ENCODE measurements at places on chromosomes 5 and 9.
A peak's percentile ranks its signal among the peaks of the same experiment; 100 is the strongest.

GRCh38 chr5:138024117-138024516 lies 8.8 kb downstream of the FAM13B start:
- no peak for DNase-seq

GRCh38 chr9:79489261-79490000 lies 82.3 kb upstream of the TLE4 start:
- DNase-seq = no peak

DNA sequence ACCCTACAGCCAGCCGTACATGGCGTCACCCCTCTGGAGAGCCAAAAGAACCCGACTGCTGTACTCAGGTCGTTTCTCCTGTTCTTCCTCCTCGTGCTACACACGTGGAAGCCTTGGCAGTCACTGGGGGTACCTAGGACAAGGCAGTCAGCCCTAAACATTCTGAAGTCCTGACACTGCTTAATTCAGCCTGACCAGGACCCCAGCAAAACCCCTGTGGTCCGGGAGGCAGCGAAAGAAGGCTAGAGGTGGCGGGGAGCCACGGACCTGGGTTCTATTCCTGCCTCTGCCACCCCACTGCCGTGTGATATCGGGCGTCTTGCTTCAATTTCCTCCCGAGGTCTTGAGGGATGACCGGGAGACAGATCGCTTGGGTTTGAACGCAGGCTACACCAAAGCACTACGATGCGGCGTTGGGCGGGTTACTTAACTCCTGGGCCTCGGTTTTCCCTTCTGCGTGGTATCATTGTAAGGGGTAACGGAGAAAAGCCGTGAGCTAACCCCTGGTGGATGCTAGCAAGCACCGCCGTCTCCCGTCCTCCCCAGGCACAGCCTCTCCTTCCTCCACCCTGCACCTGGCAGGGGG lies 429 bp upstream of the ARL10 start:
- DNase-seq = no peak

DNA sequence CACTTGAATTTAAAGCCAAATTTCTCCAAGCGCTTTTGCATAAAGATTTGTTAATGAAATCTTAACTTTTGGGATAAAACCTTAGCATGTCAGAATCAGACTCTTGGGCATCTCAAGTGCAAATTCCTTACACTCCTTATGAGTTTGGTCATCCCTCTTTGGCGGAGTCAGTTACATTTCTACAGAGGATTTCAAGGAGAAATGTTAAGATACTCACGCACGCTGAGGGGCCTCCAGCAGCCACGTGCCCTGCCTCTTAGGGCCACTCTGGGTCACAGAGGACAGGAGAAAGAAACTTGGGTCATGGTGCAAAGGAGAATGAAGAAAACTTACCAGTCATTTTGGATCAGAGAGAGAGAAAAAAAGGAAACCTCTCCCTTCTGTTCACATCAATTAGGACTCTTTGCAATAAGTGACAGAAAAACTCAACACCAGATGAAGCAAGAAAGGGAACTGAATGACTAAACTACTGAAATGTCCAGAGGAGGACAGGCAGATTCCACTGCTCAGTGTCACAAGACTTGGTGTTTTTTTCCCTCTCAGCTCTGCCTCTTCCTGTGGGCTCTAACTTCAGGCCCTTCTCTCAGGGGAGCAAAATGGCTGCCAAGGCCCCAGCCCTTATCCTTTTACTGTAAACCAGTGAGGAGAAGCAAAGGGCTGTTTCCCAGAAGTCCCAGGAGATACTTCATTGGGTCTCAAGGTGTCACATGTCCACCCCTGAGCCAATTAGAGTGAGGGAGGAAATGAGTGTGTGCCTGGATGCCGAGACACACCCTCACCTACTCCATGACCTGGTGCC lies 63.3 kb upstream of the NFIL3 start:
- DNase-seq = no peak

- no peak for DNase-seq
Observed at GRCh38 chr9:36898431-36899020, 135.5 kb downstream of the PAX5 start.

DNA sequence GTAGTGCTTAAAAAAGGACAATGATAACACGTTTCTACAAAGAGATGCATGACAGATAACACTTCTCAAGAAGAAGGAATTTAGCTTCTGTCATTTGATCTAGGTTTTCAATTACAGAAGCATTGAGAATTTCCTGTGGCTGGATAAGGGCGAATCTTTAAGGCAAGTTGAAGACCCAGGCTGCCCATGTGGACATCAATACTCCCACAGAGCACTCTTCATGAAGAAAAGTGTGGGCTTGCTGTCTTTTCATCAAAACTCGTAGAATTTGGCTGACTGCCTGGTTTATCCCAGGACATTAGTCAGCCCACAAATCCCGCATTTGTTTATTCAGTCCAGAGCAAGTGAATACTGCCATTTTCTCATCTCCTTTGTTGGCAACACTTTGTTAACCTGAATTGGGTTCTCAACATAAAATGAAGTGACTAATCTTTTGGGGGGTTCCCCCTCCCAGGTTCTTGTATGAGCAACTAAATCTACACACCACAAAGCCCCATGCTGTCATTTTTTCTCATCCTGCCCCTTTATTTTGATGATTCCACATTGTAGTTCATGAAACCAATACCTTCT lies 43.4 kb upstream of the CDKN2B start:
- DNase-seq = no peak

DNA sequence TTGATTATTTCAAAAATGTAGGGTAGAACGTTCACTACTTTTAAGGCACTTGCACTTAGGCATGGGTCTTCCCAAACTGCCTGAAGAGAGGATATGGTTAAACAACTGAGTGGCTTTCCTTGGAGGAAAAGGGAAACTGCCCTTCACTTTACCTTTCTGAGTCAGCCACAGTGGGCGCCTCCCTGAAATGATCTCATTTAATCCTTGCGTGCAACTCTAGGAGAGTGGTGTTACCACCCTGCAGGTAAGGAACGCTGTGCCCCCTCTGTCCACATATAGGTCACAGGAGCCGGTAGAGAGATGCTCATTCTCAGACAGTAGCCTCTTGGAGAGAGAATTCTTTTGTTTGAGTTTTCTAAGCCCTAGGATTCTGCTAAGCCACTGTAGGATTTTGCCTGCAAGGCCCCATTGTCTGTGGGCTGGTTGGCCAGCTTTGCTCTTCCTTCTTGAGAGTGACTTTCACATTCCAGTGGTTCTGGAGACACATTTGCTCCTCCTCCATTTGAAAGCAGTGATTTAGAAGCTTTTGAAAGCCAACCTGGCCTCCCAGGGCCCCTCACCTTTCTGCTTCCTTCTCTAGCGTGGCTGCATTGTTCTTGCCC lies 110.3 kb upstream of the CTSL start:
- DNase-seq = no peak

- no peak for DNase-seq
Observed at GRCh38 chr5:14611737-14612136, 30.1 kb downstream of the OTULINL start.

GRCh38 chr9:91814753-91815152 lies 135.3 kb downstream of the ROR2 start:
- no peak for DNase-seq

DNA sequence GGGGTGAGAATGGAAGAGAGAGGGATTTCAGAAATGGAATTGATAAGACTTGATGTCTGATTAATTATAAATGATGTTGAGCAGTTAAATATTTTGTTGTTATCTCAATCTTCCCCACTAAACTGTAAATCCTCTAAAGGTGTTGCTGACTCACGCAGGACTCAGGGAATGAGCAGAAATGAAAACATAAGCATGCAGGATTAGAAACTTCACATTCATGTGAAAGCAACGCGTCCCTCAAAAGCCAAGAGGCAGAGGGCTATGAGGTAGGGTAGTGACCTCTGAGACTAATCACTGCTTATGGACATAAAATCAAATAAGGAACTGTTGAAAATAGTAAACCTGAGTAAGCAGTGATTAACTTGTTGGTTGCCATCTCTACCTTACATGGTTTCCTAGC lies 21.1 kb downstream of the ADAMTSL1 start:
- DNase-seq = no peak

DNA sequence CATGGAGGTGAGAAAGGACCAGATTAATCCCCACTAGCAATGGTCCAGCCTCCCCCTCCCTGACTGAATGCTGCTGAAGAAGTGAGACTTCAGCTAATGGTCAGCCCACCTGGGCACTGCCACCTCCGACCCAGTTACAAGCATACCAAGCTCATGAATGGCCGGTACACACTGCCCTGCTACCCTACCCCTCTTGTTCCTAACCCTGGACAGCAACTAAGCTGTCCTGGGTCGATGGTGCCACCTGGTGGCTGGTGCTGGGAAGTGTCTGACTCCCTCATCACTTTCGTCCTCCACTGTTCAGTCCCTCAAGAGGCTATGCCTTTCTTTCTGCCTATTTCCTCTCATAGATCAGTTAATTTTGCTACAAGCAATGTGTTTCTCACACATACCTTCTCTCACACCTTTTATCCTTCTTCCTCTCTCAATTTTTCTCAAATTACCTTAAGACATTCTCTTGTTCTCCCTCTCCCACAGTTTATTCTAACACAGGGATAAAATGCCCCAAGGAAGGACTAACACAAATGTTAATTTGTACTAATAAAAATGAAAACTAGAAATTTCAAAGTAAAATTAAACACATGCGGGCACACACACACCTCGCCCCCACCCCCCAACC lies 42.4 kb downstream of the PAX5 start:
- peak; percentile 75 for DNase-seq

DNA sequence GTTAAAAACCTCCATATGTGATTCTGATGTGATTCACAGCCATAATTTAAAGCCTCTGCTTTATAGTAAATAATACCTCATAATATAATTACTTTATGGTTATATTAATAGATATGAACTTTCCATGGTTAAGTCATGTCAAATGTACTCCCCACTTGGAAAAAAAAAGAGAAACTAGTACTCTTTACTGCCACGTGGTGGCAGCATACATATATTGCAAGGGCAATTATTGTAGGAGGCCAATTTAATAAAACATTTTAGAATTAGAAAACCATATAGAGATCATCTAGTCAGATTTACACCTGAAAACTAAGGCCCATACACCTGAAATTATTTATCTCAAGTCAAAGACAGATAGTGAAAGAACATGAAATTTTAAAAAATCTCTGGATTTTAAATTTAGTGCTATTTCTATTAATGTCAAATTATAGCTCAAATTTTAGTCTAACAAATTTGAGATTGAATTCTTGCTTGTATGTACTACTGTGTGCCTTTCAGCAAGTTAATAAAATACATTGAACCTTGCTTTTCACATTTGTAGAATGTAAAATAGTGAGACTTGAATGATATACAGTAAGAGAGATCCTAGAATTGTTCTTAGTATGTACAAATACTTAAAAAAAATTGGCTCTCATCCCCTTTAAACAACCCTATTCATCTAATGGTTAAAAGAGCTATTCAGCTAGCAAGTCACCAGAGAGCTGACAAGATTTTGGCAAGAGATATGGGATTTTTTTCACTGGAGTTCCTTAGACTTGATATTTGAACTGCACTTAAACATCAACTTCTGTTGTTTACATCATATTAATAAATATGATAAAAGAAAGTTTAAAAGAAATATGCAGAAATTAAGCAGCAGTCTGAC lies 603.8 kb downstream of the TLE4 start:
- peak; percentile 8 for DNase-seq

DNA sequence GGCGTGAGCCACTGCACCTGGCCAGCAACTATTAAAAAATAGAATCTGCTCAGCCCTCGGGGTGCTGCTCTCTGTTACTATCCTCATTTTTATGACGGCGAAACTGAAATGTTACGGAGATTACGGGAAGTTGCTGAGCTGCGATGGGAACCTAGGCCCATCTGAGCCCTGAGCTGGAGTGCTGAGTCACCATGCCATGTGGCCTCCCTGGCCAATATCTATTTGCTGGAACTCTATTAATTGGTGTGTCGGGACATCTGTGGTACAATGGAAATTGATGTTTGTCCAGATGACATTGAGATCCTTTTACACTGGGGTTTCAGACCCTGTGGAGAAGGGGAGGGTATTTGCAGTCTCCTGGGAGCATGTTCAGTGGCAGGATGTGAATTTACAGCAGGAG lies 8.1 kb downstream of the PRDM12 start:
- DNase-seq = no peak

DNA sequence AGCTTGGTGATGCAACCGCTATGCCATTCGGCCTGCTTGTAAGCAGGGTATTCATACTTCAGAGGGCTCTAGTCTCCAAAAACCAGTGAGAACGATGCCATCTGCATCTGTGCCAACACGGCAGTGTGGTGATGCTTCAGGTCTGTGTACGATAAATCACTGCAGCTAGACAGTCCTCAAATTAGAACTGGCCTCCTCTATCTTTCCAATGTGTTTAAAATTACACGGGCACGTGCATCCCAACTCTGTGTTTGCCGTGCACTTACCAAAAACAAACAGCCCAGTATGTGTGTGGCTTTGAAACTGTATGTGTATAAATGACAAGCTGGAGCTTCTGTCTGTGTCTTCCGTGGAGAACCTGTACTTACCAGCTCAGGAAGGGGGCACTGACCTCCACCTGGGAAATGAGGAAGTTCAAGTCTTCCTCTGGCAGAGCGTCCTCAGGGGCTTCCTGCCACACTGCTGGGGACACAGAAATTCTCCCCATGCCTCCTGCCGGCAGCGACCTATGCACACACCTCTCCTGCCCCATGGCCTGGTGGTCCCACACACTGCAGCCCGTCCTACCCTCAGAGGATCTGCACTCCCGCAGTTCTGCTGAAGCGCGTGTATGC lies 12.3 kb downstream of the MED10 start:
- DNase-seq = peak; percentile 15

DNA sequence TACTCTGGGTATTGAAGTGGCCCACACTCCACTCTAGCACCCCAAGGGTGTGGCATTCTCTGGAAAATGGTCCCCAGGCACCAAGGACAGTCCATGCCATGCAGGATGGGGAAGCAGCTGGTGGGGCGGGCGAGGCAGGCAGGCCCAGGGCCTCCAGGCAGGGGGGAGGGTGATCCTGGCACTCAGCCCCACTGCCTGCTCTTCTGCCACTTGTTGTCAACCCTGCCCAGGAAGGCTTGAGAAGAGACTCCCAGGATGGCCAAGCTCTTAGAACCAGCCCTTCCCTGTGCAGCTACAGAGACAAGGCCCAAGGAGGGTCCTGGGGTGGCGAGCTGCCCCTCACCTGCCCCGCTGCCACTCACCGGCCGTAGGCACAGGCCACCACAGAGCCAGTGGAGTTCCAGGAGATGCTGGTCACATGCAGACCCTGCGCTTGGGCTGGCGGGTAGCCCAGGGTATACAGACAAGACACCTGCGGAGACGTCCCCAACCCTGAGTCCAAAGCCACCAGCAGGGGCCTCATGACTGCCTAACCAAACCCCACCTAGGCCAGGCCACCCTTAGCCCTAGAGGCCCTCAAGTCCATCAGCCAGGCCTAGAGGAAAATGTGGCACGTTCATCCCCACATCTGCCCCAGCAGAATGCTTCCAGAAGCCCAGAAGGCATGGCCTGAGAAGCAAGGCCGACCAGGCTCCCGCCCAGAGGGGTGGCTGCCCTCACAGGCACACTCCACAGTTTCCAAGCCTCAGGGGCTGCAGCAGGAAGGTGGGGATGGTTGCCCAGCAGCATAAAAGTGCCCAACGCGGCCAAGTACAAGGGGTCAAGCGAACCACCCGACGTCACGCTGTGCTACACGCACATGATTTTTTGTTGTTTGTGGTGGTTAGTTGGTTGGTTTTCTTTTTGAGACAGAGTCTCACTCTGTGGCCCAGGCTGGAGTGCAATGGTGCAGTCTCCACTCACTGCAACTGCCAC lies 19.8 kb downstream of the DYNC2I2 start:
- no peak for DNase-seq

GRCh38 chr9:72304538-72304937 lies 60.5 kb downstream of the ZFAND5 start:
- no peak for DNase-seq

Measured in germinal center (tissue), 1 donor.